ENCODE measurements at places on chromosomes 16 and 17.

DNA sequence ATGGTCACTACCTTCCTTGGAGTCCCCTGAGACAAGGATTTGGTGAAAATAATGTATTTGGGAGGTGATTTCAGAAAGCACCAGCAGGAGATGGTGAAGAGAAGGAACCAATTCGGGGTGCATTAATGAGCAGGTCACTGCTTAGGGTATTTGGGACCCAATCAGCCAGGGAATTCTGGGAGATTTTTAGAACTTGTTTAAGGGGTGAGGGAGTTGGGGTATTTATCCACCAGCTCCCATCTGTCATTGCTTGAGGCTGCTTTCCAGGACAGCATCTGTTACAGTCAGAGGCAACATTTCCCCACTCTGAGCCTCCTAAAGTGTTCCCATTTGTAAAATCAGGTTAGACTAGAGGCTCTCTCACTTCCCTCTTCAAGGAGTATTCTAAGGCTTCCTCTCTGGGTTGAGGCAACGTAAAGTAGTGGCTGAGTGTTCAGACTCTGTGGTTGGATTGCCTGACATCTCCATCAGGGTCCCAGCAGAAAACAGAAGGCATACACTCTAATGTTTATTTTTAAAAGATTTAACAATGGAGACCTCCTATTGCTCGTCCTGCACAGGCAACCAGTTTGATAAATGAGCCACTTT is 60.9 kb downstream of the CLEC19A start:
- DNase-seq, result no peak

GRCh38 chr16:79451196-79451816 is 149.2 kb downstream of the MAF start:
- no peak for DNase-seq

DNA sequence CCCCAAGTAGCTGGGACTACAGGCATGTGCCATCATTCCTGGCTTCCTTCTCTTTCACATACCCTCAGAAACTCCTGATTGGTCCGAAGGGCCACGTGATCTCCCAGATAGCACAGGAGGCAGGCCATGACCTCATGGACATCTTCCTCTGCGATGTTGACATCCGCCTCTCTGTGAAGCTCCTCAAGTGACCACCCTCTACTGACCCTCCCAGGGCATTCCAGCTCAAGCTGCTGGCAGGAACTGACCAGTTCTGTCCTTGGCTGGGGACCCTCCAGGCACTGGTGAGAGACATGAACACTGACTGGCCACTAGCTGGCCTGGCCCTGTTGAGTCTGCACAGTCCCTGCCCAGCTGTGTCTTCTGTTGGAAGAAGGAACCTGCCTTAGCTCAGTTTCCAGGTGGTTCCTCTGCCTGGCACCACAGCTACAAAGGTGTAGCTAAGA is 5.6 kb downstream of the ERAL1 start:
- no peak for DNase-seq

- peak; percentile 13 for DNase-seq
Observed at GRCh38 chr17:39808409-39808997, 55.6 kb downstream of the IKZF3 start.

DNA sequence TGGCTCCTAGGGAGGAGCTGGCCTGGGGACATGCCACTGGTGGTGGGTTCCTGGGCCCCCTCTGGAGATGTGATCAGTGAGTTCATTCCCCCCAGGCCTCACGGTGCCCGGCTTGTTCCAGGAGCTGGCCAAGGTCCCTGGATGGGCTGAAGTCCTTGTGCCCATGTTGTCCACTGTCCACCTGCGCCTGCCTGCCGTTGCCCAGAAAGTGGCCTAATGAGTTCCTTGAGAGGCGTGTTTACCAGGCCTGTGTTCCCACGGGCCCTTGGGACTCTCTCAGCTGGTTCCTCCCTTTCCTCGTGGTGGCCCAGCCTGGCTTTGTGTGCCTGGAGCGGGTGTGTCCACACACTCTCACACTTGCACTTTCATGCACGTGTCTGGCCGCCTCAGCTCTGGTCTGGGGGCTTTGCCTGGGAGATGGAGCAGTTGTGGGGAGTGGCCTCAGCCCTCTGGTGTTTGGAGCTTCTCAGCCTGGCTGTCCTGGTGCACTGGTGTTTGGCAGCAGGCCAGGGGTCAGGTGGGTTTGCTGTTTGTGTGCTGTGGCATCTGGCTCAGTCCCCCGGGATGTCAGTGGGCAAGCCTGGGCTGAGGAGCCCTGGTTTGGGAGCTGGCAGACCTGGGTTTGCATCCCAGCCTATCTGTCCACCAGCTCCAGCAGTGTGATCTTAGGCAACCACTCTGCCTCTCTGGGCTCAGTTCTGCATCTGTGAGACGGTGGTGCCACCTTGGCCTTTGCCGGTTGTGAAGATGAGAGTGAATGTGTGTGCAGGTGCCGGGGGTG is 18.0 kb downstream of the ADCY7 start:
- no peak for DNase-seq

- DNase-seq, result no peak
Observed at GRCh38 chr16:30663038-30663437, 4.8 kb downstream of the FBRS start.

DNA sequence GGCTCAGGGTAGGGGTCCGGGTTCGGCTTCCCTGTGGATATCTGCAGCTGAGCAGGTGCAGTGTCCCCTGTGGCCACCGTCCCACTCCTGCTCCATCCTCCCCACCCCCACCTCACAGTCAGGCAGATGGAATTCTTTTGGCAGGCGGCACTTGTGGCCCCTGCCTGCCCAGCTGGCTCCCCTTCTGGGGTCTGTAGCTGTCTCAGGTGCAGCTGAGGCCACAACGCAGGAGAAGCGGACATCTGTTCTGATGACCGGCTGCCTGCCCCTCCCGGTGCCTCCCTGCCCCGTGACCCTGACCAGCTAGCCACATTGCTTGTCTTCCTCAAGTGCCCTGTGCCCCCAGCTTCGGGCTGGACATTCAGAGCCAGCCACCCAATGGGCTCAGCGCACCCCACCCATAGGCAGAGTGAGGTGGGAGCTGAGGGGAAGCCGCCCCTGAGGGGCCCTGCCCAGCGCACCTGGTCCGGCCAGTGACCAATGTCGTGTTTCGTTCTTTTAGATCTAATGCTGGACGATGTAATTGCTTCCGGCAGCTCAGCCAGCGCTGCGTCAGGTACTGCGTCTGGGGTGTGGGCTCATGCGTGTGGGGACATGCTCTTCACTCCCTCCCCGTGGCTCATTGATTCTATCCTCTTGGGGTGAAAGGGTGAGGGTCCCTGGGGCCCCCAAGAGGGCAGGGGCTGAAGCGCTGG is 25.2 kb upstream of the ABCC3 start:
- no peak for DNase-seq

DNA sequence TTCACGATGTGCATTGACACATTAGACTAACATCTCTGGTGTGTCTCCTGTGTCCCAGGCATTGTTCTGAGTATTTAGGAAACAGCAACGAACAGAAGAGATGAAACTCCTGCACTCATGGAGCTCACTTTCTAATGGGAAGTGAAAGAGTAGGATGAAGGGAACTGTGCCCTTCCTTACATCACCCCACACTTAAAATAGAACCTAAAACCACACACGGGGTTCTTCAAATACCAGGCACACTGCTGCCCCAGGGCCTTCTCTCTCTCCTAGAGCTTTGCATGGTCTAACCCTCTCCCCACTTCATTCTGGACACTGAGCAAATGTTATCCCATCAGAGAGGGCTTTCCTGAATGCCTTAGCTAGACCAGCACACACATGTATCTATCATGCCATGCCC is 33.7 kb downstream of the TRIM25 start:
- no peak for DNase-seq

- no peak for DNase-seq
Observed at GRCh38 chr17:78400581-78401240, 22.3 kb downstream of the PGS1 start.

- no peak for DNase-seq
Observed at GRCh38 chr17:66465701-66466100, 163.3 kb downstream of the PRKCA start.

- peak; percentile 45 for DNase-seq
Observed at GRCh38 chr17:69607162-69607834, 192.8 kb downstream of the MAP2K6 start.

DNA sequence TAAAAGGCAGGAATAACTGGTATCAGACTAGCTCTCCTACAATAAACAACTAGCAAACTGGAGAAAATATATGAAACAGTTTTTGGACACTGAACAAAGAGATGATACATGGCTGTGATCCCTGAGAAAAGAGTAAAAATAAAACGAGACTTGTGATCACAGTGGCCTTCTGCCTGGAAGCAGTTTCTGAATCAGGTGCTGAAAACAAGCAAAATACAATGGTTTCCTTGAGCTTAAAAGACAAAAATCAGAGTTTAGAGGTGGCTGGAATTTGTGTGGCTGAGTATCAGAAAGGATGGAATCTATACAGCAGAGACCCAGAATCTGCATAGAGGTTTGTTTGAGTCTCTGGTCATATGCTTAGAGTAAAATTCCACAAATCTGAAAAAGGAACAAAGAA is 242.5 kb upstream of the SOX9 start:
- no peak for DNase-seq

GRCh38 chr17:15133143-15133542 is 132.0 kb downstream of the PMP22 start:
- DNase-seq, result no peak

DNA sequence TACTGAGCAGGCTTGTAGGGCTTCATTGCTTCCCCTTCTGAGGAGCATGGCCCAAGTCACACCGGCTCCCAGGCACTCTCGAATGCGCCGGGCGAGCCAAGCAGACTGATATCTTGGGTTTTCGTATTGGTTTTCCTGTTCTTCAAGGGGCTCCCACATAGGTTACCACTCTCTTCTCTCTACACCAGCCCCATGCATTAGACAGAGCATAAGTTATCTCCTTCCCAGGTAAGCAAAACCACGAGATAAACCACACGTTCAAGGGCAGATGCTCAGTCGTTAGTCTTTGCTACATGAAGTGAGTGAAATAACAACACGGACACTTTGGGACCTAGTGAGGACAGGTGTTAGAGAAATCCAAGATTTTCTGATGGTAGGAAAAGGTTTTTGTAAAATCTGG is 211.2 kb downstream of the ABCC12 start:
- no peak for DNase-seq

DNA sequence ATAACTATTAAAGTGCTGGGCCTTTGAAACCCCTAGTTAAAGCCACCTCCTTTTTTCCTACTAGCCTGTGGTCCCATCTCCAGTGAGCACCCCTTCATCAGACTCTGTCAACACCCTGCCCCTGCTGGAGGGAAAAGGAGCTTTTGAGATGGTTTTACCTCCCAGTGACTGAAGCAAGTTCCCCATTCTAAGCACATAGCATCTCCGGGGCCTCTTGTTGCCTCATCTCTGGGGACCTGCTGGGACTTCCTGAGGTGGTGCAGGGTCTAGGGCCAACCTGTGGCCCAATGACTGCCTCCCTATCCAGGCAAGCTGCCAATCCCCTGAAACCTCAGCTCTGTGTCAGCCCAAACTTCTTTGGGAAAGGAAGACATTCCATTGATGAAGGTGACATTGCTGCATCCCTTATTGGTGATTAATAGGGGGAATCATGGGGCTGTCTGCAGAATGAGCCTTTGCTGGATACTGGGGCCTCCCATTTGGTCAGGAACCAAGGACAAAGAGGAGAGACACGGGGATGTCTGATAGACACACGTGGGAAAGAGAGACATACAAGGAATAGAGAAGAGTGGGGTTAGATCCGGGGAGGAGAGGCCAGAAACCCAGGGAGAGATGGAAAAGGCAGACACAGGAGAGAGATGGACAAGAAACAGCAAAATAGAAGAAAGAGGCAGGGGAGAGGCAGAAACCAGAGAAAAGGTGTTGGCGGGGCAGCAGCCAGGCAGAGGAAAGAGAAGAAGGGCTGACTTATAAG is 2.4 kb downstream of the C1QL1 start:
- no peak for DNase-seq

DNA sequence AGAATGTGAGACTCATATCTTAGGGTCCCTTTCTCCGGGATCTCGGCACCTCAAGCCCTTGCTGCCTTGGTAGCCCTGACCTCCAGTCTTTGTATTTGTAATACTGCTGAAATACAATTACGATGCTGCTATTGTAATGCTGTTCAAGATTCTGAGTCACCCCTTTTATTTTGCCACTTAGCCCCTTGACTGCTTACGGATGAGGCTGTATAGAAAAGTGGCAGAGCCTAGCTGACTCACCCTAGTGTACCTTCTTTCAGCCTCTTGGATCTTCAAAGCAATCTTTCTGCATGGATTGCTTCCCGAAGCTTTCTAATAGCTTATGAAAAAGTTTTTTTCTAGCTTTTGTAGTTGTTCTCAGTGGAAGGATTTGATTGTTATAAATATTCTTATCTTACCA is 187.9 kb downstream of the KCNJ2 start:
- no peak for DNase-seq

- DNase-seq, result no peak
Observed at GRCh38 chr17:39925282-39926134, 1.9 kb downstream of the ORMDL3 start.

- DNase-seq, result no peak
Observed at GRCh38 chr16:1335996-1336395, 2.6 kb downstream of the BAIAP3 start.

DNA sequence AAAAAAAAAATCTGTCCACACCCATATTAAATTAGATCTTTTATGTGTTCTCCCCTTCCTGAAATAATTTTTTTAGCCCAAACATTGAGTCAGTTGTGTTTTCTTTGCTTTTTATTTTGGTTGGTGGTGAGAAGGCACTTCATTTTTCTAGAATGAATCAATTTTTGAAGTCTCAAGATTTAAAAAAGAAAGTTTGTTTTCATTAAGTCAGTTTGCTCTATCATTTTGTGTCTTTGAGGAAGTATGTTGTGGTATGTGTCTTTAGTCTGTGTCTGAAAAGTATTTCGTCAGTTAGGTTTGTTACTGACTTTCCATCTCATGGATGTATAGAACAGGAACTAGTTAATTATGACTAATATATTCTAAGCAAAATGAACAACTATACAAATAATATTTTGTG is 3.8 kb downstream of the IGF2BP1 start:
- no peak for DNase-seq

GRCh38 chr17:61444075-61444474 is 8.1 kb upstream of the TBX4 start:
- DNase-seq, result no peak

- DNase-seq, result no peak
Observed at GRCh38 chr16:72171236-72171635, 719 bp downstream of the PMFBP1 start.

DNA sequence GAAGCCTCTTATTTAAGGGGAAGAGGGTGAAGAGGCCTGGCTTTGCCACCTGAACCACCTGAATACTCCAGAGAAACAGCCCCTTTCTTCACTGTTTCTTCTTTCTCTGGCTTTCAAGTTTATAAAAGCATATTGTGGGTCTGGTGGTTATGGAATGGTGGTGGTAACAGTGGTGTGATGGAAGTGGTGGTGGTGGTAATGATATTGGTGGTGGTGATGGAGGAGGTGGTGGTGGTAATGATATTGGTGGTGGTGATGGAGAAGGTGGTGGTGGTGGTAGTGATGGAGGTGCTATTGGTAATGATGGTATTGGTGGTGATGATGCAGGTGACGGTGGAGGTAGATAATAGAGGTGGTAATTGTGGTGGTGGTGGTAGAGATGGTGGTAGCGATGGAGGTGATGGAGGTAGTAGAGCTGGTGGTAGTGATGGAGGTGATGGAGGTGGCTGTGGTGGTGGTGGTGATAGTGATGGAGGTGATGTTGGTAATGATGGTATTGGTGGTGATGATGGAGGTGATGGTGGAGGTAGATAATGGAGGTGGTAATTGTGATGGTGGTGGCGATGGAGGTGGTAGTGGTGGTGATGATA is 14.1 kb upstream of the C1QL1 start:
- no peak for DNase-seq

GRCh38 chr17:81608082-81608481 is 28.8 kb downstream of the NPLOC4 start:
- no peak for DNase-seq

- no peak for DNase-seq
Observed at GRCh38 chr16:67910158-67910557, 17.1 kb downstream of the PSKH1 start.
